Aorta (tissue), 5 donors: ENCODE measurements at places on chromosomes 12 and 14. TPM values are rescaled to one million over a fixed set of nuclear protein-coding genes. Genes with fewer than 3 reads are reported as not detected.

DNA sequence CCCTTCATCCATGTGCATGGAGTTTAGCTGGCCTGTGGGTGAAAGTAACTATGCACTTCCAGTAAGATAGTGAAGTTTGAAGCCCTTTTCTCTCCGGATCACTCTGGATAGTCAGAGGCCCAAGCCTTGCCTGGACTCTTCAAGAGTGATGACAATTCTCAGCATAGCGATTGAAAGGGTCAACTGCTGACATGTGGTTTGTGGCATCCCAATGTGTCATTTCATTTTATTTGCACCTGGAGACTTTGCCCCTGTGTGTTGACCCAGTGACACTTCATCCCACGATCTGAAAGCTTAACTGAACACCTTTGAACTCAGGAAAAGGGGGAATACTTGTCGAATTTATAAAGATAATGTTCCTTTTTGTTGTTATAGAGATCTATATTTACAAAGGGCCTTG, 711.9 kb upstream of the TMEM132C start:
- H3K4me1 ChIP-seq: no peaks in the 10 kb centered on the region
- H3K4me3 ChIP-seq: no peak overlapping the region
- no peak for DNase-seq
- H3K27me3 ChIP-seq: no peaks in the 10 kb centered on the region
- no peaks in the 10 kb centered on the region for H3K36me3 ChIP-seq

The INHBC gene
- not detected for total RNA-seq

The CDKL1 gene
- total RNA-seq: 9.7 TPM

The IFNG-AS1 gene
- total RNA-seq: 0.42 TPM

DNA sequence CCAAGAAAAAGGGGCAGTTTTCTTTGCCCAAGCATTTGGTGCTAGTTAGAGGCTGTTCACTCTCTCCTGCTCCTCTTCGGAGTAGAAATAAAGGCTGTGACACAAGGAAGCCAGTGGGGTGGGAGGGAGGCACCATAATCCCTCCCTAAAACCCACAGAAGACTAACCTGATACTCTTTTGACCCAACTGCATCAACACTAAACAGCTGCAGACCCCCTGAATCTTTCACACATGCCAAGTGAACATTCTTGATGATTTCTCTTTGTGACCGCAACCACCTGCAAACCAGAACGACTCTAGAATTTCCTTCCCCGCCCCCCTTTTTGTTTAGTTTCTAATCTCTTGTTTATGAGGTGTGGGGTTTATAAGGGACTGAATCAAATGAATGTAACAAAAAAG, 175.8 kb upstream of the BCL2L14 start:
- H3K27ac ChIP-seq: no peak overlapping the region
- H3K4me1 ChIP-seq: peaks cover 9% of the 10 kb centered on the region
- H3K4me3 ChIP-seq: no peak overlapping the region
- no peaks in the 10 kb centered on the region for H3K27me3 ChIP-seq

The PRKD1 gene
- total RNA-seq: 24.8 TPM
